ENCODE measurements at places on chromosomes 11 and 22.

GRCh38 chr22:50660306-50660705 lies 12.3 kb upstream of the SHANK3 start:
- DNase-seq = no peak

- DNase-seq = no peak
These were observed 1.0 kb downstream of the LYVE1 start for GRCh38 chr11:10567446-10567845.

DNA sequence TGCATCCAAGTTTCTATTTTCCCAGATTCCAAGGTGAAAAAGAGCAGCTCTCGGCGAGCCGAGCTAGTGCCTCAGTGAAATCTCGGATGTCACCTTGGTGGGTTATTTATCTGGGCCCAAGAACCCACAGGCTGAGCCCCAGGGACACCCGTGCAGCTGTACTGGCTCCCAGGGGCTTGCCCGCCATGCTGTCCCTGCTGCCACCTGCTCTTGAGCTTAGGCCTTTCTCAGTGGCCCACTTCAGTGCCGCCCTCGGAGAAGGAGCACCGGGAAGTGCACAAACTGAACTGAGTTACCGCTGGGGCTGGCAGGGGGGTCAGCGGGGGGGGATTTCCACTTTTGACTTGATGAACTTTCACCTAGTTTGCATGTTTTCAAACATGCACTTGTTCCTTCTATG lies 27.9 kb downstream of the CPT1A start:
- no peak for DNase-seq

DNA sequence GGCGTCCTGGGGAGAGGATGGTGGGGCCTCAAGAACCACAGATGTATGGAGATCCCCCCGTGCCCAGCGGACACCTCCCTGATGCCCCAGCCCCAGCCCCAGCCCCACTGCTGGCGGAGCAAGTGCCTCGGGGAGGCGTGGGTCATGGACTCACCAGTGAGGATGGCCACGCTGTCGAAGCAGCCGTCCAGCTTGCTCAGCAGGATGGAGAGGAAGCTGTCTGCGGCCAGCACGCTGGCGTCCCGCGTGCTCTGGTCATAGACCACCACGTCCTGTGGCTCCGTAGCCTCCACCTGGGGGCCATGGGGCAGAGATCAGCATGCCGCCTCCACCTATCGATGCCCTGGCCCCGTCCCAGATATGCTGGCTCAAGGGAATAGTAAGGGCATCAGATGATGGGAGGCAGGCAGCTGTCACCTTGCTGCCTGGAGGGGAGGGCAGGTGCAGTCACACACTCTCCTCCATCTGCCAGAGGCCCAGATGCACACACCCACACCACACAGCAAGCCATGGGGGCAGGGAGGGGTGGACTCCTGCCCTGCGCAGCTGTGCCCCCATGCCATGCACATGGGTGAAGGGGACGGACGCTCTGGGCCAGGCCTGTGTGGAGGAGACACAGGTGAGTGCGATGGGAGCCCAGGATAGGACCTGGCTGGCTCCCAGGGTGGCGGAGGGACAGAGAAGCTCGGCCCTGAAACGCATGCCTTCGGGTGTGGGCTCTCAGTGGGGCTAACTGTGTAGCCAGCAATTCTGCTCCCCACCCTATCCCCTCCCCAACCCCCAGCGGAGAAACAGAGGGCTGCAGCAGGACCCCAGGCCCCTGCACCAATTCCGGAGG lies 8.2 kb downstream of the DUSP8 start:
- no peak for DNase-seq

GRCh38 chr11:17432002-17432401 lies 43.5 kb upstream of the KCNJ11 start:
- DNase-seq = no peak

DNA sequence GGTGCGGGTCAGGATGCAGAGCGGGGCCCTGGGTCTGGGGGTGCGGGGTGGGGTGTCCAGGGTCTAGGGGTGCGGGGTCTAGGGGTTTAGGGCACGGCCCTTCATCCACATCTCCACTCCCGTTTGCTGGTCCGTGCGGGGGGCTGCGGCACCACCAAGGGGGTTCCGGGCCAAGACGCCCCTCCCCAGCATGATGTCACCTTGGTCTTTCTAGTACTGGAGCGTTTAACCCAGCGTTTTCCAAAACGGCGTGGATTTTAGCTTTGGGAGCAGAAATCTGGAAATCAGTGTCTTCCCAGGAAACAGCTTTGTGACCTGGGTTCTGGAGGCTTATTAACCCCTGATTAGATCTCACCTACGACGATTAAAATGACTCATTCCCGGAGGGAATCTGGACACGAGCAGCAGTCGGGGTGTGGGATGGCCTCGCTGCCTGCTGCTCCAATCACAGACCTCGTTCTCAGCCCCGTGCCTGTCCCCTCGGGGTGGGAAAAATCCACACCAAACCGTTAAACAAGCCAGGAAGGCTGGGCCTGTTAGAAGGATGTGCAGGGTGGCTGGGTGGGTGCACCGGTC lies 759 bp downstream of the AP2A2 start:
- no peak for DNase-seq

DNA sequence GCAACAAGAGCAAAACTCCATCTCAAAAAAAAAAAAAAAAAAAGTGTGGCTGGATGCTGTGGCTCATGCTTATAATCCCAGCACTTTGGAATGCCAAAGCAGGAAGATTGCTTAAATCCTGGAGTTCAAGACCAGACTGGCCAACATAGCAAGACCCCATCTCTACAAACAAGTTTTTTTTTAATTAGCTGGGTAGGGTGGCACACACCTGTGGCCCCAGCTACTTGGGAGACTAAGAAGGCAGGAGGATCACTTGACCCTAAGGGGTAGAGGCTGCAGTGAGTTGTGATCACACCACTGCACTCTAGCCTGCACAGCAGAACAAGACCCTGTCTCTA lies 19.0 kb upstream of the FEZ1 start:
- no peak for DNase-seq

- no peak for DNase-seq
These were observed 469.8 kb upstream of the KIRREL3 start for GRCh38 chr11:127470306-127470884.

DNA sequence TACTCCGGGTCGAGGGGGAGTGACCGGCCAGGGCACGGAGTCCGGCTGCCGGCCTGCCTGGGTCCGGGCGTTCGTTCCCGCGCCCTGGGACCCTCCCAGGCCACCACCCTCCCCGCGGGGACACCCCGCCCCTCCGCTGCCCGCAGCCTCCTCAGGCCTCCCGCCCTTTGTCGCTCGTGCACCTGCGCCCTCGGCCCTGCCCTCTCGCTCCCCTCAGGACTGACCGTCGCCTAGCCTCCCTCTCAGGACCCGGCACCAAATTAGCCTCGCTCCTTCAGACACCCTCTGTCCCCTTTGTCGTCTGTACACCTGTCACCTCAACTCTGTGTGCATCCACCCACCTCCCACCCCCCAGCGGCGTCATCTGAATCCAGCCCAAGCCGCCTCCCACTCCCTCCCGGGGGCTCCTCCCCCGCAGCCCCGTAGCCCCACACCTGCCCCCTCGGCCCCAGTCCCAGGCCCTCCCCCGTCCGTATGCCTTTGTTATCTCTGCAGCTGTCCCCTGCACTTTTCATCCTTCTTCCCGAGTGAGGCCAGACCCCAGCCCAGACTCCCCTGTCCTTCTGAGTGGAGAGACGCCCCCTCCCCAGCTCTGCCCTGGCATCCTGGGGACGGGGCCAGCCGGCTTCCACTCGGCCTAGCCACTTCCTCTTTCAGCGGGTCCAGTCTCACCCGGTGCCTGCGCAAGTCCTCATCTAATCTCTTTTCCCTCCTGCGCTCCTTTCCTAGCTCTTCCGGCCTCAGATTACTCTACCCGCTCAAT lies 643 bp downstream of the TIGD3 start:
- peak; percentile 9 for DNase-seq

DNA sequence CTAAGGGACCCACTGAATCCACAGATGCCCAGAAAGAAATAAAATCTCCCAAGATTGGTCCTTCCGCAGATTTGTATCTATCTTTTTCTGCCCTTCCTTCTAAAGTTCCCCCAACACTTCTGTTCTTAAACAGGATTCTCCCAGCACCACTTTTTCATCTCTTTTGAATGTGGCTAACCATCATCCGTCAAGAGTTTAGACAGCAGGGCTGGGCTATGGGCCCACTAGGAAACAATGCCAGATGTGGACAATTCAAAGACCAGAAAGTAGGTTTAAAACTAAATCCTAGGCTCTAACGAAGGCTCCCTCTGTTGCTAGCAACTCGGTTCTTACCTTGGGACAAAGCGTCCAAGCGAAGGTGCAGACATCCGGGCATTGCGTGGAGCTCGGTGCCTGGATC lies 100.0 kb downstream of the AMBRA1 start:
- no peak for DNase-seq

- no peak for DNase-seq
These were observed 110.4 kb upstream of the CSNK2A3 start for GRCh38 chr11:11463405-11463804.

- DNase-seq = no peak
These were observed 3.0 kb downstream of the SAC3D1 start for GRCh38 chr11:65043881-65044501.

DNA sequence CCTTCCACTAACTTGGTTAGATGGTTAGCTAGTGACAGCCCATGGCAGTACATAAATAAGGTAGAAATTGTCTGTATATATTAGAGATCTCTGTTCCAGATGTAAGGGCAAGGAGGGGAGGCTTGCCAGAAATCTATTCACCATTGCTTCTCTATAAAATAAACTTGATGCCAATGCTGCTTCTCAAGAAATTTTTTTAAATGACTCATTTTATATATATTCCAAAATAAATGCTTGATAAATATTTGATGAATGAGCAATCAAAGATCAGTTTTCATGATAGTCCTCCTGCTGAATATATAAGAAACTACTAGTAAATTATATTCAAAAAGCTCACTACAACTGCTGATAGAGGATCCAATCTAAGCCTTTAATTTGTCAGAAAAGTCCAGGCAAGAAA lies 710.6 kb upstream of the CCDC179 start:
- DNase-seq = no peak

DNA sequence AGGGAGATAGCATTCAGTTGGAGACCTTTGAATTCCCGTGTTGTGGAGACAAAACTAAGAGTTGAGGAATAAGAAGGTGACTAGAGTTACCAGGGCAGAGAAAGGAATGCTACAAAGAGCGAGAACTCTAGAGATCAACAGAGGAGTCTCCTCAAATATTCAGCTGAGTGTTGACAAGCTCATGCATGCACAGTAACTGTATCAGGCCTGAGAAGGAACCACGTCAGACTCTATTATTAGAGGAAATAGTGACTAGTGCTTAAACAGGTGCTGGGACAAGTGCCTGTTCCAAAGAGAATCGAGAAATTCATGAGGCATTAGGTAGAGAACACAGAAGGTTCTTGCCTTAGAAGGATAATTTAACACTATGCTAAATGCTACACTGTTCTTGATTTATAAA lies 333.8 kb upstream of the CHORDC1 start:
- no peak for DNase-seq

DNA sequence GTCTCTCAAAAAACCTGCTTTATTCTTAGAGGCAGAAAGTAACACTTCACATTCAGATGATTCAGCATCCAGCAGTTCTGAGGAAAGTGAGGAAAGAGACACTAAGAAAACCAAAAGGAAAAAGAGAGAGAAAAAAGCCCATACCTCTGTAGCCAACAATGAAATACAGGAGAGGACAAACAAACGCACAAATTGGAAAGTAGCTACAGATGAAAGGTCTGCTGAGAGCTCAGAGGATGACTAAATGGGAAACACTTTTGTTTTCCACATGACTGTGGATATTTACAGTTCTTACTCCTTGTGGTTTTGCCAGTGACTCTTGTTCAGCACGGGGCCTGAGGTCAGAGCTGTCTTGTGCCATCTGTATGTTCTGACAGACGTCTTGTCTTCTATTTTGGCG lies 3.8 kb downstream of the TIMM8B start:
- no peak for DNase-seq

GRCh38 chr22:41481131-41481830 lies 12.4 kb downstream of the ACO2 start:
- no peak for DNase-seq

DNA sequence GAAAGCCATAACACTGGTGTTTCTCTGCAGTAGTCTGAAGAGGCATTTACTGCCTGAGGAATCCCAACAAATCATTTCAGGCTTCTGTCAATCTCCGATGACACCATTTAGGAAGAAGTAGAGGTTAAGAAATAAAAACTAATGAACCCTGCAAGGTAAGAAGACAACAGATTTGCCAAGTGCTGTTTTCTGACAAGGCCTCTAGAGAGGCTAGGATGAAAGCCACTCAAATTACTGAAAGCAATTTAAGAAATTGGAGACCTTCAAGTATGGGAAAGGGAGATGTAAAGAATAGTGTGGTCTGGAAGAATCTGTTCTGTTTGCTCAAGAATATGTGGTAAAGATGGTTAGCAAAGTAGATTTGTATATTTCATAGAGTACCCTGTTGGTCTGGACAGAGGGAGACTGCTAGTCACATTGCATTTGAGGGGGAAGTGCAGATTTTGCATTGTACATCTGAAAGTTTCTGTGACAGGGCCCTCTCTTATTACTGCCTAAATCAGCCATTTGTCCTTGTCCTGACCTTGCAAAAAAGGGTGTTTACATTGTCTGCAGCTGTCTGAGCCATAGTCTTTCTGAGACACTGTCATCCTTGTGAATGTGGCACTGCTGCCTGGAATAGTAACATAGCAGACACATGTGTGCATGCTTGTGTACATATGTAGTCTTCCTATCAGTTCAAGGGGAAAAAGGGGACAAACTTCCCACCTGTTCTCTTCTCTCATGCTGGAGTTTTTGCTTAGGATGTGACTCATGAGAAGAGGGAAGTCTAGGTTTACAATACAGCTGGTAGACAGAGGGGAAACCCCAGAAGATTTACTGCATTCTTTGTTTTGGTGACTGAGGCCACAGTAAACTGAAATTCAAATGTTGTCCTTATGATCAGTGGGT lies 640.2 kb upstream of the KIRREL3 start:
- no peak for DNase-seq

GRCh38 chr11:100821198-100821597 lies 134.1 kb downstream of the ARHGAP42 start:
- DNase-seq = no peak

GRCh38 chr11:555227-555779 lies 5.2 kb downstream of the LMNTD2 start:
- no peak for DNase-seq

GRCh38 chr11:65863889-65864705 lies 3.9 kb downstream of the MUS81 start:
- no peak for DNase-seq

DNA sequence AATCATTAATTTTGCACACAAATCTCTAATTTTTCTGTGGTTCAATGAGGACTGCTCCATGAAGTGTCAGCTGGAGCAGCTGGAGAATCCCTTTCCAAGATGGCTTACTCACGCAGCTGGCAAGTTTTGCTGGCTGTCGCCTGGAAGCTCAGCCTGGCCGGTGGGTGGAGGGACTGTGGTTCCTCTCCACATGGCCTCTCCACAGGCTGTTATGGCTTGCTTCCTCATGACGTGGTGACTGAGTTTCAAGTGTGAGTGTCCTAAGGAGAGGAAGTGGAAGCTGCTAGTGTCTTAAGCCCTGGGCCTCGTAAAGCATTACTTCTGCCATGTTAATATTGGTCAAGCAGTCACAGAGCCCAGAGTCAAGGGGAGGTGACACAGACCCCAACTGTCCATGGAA lies 14.0 kb upstream of the NRIP3 start:
- DNase-seq = no peak

DNA sequence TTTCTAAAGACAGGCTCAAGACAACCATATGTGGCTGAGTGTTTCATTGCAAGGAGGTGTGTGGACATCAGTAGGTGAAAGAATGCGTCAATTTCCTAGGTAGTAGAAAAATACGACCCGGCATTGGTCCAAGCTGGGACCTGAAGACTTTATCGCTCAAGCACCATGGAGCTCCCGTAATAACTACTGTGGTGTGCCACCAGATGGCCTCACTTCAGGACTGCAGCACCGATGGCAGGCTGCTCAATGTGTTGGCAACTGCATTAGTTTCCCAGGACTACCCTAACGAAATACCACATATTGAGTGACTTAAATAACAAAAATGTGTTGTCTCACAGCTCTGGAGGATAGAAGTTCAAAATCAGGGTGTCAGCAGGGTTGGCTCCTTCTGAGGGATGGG lies 72.4 kb upstream of the FAT3 start:
- no peak for DNase-seq
